Posterior cingulate gyrus (tissue), 11 donors: ENCODE measurements at places on chromosomes 4 and X.

DNA sequence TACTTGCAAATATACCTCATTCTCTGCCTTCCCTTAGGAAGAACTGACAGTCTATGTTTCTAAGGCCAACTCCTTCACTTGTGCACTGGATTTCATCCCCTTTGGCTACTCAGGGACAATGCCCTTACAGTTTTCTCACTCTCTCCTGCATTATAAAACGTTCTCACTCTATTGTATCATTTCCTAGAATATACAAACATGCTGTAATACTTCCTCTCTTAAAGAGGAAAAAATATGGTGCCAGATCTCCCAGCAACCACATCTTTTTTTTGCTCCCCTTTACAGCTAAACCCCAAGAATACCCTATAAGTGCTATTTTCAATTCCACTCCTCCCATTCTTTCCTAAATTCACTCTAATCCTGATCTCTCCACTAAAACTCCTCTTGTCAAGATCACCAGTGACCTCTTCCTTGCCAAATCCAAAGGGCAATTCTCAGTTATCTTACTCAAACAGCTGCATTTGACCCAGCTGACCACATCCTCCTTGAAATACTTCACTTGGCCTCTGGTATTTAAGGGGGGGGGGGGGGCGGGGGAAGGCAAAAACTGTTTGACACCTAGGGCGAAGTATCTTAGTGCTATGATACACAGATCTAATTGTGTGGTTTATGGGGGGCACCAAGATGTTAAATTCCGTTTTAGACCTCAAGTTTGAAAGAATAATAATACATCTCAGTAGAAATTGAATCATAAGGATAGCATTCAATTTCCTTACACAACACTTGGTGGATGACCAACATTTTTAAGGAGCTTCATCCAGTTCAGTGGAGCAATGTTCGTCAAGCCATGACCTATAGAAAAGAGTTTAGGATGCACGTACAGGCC is 1.6 kb downstream of the RCHY1 start:
- DNase-seq, result no peak

DNA sequence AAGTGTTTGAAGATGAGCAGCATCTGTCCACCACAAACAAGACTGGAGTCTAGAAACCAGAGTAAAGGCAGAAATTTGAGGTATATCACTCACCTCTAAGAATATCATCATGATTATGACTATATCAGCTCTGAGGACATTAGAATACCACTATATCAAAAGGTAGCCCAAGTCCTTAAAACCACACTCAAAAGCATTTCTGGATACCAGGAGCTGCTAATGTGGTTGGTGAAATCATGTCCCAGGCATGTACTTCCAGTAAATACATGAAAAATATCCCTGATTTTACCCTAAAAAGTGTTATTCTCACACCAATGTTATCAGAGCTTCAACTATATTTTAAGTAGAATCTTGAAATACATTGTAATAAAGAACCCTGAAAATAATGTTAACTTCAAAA is 136.3 kb upstream of the SMAD1 start:
- no peak for DNase-seq

GRCh38 chr4:133000012-133000411 is 149.1 kb upstream of the PCDH10 start:
- DNase-seq, result no peak

GRCh38 chrX:40922307-40922706 is 162.9 kb upstream of the USP9X start:
- DNase-seq, result no peak

DNA sequence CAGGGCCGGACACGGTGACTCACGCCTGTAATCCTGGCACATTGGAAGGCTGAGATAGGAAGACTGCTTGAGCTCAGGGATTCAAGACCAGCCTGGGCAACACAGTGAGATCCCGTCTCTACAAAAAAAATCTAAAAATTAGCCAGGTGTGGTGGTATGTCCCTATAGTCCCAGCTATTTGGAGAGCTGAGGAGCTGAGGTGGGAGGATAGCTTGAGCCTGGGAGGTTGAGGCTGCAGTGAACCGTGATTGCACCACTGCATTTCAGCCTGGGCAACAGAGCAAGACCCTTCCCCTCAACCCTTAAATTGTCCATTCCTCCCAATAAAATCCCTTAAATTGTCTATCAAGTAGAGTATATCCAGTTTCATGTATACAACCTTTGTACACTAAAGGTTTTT is 17.0 kb downstream of the OTUD6A start:
- DNase-seq, result no peak

- DNase-seq, result no peak
These were observed 1.6 kb upstream of the CHIC2 start for GRCh38 chr4:54066088-54066415.

- no peak for DNase-seq
These were observed 30.6 kb upstream of the NSUN7 start for GRCh38 chr4:40719008-40719623.

- DNase-seq, result peak; percentile 86
These were observed 5.4 kb downstream of the GABRQ start for GRCh38 chrX:152642931-152643564.

DNA sequence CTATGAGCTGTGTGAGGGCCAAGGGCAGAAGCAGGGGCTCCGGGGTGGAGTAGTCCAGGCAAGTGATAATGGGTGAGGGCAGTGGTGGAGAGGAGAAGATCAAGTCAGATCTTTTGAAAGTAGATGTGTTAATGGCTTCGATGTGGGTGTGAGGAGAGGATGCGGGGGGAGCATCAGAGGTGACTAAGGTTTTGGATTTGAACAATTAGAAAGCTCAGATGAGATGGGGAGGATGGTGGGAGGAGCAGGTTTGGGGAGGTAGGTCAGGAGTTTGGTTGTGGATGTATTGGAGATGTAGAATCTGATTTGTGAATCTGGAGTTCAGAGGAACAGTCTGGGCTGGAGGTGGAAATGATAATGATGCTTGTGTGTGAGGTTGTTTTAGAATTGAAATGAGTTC is 4.6 kb downstream of the FTSJ1 start:
- DNase-seq, result no peak

GRCh38 chr4:25451676-25452075 is 74.6 kb downstream of the ANAPC4 start:
- no peak for DNase-seq

DNA sequence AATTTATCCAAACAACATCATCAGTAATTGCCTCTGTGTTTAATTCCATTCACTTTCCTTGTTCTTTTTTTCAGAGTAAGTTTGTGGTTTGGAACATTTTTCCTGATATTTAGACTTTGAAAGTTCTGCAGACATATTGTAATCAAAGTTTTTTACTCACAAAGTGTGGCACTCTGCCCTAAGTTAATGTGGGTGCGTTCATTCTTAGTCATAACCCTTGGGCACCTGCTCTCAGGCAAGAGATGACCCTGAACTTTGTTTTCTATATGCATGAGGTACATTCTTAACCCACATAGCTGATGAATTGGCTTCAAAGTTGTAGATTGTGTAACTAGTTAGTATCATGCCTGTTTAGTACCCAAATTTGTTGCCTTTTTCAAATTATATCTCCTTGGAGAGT is 424.3 kb downstream of the GRXCR1 start:
- no peak for DNase-seq

DNA sequence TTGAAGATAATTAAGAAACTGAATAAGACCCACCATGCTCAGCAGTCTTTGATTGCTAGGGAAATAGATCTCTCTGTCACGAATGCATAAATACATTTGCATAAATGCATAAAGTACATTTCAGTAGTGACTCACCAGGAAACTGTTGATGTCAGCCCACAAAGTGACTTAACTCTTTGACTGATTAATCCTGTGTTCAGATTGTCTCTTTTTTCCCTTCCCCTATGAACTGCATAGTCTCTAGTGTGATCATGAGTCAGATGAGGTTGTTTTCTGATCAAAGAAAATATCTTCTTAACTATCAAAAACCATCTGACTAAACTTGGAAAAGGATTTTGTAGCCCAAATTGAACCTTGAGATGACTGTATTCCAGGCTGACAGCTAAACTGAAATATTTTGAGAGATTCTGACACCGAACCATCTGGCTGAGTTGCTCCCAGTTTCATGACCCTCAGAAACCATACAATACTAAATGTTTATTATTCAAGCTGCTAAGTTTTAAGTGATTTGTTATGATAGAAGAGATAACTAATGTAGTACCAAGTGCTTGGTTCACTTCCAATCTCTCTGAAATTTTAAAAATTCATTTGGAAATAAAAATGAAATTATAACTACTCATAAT is 1381.5 kb upstream of the AGA start:
- no peak for DNase-seq

DNA sequence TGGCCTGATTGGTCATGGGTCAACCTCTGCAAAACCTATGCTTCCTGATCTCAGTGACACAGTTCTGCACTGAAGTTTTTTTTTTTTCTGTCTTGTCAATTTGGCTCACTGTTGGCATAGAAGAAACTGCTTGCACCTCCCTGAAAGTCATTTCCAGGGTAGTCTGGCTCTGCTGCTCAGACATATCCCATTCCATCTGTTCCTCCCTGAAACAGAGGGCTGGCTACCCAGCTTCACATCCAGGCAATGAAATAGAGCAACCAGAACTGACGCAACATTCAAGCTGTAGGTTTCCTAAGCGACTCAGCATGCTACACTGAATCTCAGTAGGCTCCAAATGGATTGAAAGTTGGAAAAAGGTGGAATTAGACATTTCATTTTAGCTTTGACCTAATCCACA is 176.8 kb upstream of the MBNL3 start:
- no peak for DNase-seq

GRCh38 chrX:72114306-72114705 is 17.4 kb downstream of the RTL5 start:
- DNase-seq, result no peak

DNA sequence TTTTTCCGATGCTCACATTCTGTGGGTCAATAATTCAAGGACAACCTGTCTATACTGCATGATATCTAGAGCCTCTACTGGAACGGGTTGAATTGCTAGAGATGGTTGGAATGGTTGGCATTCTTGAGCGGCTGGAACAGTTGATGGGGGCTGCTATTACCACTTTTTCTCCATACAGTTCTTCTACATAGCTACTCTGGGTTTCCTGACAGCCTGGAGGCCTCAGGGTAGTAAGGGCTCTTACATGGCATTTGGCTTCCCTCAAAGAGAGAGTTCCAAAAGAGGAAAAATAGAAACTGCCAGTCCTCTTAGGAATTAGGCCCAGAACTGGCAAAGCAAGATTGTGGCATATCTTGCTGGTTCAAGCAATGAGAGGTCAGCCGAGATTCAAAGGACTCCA is 53.1 kb downstream of the NAA11 start:
- DNase-seq, result no peak

DNA sequence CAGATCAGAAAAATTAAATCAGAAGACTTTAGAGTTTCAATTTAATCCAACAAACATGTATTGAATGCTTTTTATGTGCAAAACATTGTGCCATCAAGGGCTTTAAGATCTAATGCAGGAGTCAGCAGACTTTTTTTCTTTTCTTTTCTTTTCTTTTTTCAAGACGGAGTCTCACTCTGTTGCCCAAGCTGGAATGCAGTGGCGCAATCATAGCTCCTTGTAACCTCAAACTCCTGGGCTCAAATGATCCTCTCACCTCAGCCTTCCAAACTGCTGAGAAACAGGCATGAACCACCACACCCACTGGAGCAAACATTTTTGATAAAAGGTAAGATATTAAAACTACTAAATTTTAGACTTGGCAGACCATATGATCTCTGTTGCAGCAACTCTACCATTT is 24.6 kb upstream of the LRBA start:
- no peak for DNase-seq

GRCh38 chr4:98506462-98507132 is 151.8 kb downstream of the TSPAN5 start:
- DNase-seq, result no peak

GRCh38 chr4:145298885-145299284 is 118.5 kb upstream of the OTUD4 start:
- no peak for DNase-seq

DNA sequence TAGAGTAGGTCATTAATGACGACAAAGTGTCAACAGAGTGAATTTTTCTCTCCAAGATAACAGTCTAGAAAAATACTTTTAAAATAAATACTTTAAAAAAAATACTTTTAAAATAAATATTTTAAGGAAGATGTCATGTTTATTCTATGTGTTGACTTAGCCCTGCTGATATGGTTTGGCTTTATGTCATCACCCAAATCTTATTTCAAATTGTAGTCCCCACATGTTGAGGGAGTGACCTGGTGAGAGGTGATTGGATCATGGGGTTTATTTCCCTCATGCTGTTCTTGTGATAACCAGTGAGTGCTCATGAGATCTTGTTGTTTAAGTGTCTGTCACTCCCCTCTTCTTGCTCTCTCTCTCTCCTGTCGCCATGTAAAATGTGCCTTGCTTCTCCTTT is 754.9 kb upstream of the SLIT2 start:
- no peak for DNase-seq

GRCh38 chrX:10612215-10612614 is 8.2 kb downstream of the MID1 start:
- no peak for DNase-seq

DNA sequence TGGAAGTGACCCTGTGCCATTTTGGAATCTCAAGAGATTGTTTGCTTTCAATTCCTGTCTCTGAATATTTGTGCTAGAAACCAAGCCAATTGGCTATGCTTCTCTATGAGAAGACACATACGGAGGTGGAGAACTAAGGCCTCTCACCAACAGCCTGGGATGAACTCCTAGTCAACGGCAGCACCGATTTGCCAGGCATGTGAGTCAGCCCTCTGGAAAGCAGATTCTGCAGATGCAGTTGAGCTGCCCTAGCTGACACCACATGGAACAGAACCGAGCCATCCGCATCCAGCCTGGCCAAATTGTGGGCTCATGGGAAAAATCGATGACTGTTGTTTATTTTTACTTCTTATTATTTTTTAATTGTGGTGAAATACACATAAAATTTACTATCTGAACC is 58.2 kb upstream of the WDFY3 start:
- DNase-seq, result no peak

DNA sequence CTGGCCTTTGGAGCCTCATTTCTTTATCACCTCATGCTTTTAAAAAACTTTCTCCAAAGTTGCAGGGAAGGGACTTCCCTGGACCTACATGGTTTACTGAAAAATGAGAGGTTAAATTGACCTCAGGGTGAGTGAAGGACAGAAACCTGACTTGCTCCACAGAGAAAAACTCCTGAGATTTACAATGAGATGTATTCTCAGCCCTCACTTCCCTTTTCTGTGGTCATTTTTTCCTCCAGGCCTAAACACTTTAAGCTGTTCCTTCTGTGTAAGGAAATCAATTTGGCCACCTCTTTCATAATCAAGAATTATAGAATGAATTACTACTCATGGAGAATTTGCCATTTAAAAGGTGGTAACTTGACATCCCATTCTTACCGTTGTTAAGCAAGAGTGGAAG is 77.9 kb downstream of the HPGD start:
- DNase-seq, result no peak

DNA sequence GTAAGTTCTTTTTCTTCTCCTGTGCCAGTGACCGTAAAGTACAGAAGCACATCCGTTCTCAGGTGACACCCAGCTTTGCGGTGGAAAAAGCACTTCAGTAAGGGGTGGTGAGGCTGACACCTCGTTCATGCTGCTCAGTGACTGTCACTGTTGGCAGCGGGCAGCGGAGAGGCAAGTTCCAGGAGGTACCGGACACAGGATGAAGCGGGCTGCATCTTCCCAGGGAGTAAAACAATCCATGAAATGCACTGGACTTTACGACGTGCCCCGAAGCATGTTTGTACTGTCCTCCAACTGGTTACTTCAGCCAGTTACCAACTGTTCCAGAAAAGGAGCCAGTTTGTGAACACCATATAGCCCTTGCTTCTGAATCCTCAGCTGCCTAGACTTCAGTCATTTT is 110.7 kb downstream of the ZNF827 start:
- DNase-seq, result no peak
